Lung microvascular endothelial cell (primary cell): ENCODE measurements at places on chromosomes 6 and 20.

DNA sequence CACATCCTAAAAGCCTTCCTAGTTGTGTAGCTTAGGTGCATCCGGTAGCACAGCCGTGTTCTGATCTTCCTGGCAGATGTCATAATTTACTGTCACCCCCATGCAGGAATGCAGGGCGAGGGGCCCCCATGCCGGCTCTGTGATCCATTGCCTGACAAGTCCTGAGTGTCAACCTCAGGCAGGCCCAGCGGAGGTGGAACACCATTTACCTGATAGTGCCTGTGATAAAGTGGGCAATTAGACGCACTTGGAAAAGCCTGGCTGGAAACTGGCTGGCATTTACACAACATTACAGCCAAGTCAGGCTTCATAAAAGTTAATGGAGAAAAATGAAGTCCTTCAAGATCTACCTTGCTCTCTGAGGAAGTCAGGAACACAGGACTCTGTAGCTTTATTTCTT, 521.4 kb upstream of the JAG1 start:
- peak; percentile 11 for DNase-seq

GRCh38 chr6:144027932-144028587, 20.0 kb upstream of the PLAGL1 start:
- no peak for DNase-seq

GRCh38 chr6:45643126-45643525, 265.4 kb upstream of the SUPT3H start:
- DNase-seq: no peak

GRCh38 chr20:31862506-31862905, 7.8 kb downstream of the DUSP15 start:
- no peak for DNase-seq

DNA sequence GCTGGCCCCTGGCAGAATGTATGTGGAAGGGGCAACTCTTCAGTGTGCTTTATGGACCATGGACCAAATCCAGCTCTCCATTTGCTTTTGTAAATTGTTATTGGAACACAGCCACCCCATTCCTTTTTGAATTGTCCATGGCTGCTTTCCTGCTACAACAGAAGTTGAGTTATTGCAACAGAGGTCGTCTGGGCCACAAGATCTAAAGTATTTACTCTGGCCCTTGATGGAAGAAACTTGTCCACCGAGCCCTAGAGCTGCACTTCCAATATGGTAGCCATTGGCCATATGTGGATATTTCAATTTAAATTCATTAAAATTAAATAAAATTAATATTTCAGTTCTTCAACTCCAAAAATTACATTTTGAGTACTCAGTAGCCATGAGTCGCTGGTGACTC, 543.5 kb downstream of the PTPRT start:
- DNase-seq: no peak

DNA sequence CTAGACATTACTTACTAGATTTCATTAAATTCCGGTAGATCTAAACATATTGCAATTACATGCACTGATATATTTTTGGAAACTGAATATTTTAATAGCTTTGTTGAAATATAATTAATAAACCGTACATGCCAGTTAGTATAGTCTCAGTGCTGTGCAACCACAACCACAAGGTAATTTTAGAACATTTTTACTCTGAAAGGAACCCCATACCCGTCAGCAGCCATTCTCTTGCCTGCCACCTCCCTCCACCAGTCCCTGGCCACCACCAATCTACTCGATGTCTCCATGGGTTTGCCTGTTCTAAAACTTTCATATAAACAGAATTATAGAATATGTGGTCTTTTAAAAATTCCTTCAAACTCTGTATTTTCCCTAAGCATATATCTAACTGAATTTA, 293.9 kb downstream of the THBS2 start:
- no peak for DNase-seq

DNA sequence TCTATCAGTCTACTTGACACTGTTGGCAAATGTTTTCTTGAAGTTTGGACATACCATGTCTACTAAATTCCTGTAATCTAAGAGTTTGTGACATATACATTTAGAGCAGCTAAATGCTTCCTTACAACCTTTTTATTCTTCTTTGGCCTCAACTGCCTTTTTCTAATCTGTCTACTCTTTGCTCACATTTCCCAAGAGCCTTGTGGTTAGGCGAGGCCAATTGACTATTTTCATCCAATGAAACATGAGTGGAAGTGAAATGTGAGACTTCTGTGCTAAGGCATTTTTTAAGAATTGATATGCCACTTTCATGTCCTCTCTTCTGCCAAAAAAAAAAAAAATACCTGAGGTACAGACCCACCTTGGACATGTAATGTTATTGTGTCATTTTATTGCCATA, 158.2 kb upstream of the MCHR2 start:
- no peak for DNase-seq

GRCh38 chr20:16405254-16405653, 168.0 kb downstream of the KIF16B start:
- no peak for DNase-seq

DNA sequence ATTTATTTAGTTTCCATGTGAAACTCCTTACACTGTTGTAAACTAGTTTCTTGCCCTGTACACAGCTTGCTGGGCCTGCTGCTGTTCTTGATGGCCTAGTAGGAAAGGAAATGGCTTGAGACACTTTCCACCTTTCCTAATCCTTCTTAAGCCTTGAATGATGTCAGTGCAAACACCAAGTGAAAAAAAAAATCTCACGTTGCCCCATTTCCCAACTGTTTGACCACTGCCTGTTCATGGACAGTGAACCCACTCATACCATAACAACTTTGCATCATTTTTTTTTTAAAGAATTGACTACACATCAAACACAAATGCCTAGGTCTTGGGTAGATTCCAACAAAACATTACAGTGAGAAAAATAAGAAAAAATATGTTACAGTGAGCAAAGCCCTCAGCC, 653.6 kb upstream of the FLRT3 start:
- DNase-seq: no peak

GRCh38 chr6:150639823-150640331, 40.2 kb downstream of the PLEKHG1 start:
- no peak for DNase-seq

GRCh38 chr6:105601541-105602236, 198.8 kb upstream of the PREP start:
- peak; percentile 34 for DNase-seq

GRCh38 chr6:163984124-163984936, 569.8 kb downstream of the QKI start:
- no peak for DNase-seq

DNA sequence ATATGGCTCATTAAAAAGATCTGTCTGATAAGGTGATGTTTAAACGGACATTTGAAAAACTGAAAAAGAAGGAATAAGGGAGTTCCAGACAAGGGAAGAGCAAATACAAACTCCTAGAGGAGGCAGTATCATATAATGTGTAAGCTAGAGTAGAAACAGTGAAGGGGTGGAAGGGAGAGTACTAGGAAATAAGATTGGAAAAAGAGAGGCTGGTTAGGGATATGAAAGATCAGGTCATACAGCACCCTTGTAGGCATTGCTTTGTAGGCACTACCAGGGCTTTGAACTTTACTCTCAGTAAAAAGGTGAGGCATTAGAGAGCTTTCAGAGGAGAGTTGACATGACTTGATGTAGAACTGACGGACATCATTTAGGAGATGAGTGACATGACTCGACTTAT, 85.7 kb downstream of the MLIP start:
- DNase-seq: no peak

DNA sequence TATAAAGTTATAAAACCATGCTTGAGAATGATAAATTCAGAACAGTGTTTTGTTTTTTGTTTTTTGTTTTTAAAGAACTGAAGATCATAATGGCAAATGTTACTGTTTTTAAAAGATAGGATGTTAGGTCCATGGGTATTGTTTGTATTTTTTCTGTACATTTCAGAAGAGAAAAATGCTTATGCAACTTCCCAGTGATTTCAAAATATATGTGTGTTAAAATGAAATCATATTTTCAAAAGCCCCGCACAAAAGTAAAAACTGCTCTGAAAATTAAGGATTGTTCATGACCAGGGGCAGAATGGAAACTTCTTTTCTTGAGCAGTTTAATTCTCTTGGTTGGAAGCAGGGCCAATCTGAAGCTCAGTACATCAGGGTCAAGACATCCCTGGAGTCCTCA, 109.2 kb upstream of the SIRPG start:
- no peak for DNase-seq
